ENCODE measurements at places on chromosomes 6 and 20.

DNA sequence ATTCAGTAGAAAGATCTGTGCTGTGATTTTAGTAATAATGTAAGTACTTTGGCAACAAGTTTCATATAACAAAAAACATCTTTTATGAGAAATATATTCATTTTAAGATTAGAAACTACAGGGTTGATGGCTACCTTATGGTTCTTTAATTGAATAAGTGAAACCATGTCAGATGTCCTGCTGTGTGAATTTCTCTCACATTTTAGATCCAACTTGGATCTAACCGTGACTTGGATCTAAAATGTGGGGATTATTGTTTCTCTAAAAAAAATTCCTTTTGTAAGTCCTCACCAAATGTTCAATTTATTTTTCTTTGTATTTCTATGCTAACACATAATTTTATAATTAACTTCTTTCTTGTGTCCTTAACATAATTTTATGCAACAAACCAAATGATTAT, 30.4 kb downstream of the ZC2HC1B start:
- DNase-seq, result no peak

GRCh38 chr6:167356874-167357273, 32.0 kb downstream of the TTLL2 start:
- DNase-seq, result no peak

DNA sequence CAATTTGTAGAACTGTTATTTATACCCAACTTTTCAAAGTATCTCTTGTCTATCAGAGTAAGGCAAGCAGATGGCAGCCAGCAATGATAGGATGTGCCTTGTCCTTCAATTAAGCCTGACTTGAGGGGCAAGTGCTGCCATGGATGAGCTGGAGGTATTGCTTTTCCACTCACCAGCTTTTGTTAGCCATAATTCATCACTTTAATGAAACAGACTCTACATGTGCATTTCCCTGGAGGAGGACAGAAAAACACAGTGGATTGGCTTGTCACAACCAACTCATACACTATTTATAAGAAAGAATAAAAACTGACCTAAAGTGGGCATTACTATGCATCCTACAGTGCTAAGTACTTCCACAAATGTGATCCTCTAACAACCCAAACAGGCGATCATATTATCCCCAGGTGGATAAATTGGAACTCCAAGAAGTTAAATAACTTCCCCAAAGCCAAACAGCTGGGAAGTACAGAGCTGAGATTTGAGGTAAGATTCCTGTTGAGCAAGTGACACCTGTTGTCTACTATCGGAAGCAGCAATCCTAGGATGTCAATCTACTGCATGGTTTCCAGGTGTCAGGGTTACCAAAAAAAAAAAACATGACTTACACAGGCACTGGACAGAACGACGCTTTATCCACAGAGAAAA, 73.9 kb upstream of the NRSN1 start:
- no peak for DNase-seq

DNA sequence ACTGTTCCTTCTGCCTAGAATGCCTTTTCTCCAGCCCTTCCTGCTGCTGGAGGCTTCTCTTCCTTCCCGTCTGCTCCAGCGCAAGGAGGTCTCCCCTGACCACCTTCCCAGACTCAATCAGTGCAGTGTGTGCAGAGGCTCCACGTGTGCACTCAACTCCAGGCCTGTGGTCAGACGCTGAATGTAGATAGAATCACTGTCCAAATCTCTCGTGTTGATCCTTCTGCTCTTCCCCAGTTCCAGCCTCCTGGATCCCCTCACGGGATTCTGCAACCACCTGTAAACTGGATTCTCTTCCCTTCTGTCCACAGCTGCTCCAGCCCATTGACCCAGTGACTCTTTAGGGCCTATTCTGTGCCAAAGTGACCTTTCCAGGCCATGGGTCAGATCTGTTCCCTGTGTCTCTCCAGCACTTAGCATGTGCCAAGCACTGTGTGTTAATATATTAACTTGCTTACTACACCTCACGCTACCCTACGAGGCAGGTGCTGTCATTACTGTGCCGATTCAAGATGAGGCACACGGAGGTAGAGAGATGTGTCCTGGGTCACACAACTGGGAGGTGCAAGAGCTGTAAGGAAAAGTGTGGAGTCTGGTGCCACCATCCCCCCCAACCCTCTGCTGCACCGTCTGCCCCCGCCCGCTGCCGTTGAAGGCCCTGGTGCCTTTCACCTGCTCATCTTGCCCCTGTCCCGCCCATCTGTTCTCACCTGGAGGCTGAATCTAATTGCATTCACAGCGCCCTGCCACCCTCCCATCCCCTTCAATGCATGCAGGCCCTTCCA, 112.2 kb downstream of the SULF2 start:
- no peak for DNase-seq

DNA sequence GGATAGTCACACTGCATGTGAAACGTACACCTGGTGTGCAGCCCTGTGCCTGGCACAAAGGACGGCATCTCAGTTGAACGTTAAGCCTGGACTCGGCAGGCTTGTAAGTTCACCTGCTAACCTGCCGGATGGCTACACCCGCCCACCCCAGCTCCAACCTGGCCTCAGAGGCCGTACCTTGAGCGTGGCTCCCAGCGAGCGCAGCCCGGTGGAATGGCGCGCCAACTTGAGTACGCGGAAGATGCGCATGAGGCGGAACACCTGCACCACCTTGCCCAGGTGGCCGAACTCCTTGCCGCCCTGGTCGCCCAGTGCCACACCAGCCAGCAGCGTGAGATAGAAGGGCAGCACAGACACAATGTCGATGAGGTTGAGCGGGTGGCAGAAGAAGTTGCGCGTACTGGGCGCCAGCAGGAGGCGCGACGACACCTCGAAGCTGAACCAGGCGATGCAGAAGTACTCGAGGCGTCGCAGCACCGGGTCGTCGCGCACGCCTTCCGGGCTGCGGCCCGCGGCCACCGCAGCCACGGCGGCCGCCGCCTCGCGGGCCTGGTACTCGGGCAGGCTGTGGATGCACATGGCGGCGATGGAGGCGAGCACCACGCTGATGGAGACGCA, 3.3 kb downstream of the KCNS1 start:
- no peak for DNase-seq

DNA sequence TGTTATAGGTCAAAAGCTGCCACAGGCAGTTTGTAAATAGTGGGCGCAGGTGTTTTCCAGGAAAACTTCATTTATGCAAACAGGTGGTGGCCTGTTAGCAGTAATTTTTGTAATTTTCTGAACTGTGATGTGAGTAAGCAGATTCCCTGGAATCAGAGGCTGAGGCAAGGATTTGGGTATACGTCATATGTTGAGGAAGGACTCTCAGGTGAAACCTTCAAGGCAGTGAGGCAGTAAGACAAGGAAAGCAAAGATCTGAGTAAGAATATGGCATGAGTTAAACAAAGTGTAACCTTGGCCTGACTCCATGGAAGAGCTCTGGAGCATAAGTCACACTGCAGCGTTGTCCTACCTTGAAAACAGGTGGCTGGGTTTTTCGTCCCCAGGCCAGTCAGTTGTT, 291.1 kb upstream of the BTBD3 start:
- no peak for DNase-seq

GRCh38 chr6:7373739-7374138, 15.8 kb downstream of the CAGE1 start:
- no peak for DNase-seq

DNA sequence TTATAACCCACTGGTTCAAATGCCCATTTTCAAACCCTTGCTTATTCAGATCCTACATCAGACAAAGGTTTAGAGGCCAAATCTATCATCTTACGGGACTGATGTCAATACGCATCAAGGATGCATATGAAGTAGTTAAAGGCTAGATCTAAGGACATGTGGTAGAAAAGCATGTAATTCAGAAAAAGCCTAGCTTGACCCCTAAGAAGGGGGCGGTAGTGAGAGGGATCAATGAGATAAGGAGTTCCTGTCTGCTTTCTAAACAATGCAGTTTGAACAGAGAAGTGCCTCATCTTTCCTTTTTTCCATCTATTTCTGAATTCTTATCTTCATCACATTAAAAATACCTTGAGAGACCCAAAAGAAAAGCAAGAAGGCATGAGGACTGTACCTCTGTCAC, 237.7 kb downstream of the ARHGAP18 start:
- no peak for DNase-seq

DNA sequence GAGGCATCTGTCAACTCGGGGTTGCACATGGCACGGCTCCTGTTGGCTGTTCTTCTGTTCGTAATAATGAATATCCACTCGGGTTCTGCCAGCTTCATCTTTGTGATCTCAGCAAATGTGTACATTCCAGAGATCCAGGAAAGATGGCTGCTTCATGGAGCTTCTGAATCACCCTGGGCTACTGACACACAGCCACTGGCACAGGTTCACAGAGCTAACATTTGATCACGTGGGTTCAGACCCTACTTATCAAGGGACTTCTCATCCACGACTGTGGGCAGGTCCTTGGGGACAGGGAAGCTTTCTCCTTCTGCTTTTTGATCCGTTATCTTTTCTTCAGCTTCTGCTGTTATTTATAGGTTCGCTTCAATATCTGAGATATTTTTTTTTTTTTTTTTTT, 18.1 kb downstream of the PPP1R3G start:
- DNase-seq, result no peak

DNA sequence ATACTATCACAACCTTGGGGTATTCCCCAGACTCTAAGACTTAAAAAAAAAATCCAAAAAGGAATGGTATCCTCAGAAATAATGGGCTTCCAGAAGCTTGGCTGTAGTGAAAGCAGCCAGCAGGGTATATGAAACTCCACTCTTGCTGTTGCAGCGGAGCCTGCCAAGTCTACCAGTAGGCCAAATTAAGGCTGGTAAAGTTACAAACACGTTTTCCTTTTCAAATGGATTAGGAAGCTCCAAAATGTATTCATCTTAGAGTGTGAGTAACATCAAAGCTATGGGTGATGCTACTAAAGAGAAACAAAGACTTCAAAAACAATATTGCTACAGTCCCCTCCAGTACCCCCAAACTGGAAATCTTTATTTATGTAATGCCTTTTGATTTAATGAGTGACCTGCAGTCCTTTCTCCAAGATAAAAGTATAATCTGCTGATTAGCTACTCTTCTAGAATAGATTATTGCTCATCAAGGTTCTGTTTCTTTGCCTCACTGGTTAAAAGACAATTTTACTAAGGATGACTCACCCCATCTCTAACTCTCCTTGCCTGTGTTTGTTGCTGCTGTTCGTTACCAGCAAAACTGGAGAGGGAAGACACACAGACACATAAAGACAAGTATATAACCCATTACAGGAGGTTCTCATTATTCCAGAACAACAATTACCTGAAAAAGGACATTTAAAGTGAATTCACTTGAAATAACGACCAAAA, 84.9 kb downstream of the BTBD9 start:
- no peak for DNase-seq

GRCh38 chr6:74073429-74073828, 377.4 kb downstream of the CD109 start:
- DNase-seq, result no peak

- no peak for DNase-seq
Observed at GRCh38 chr20:62277253-62277652, 25.5 kb upstream of the ADRM1 start.

- DNase-seq, result no peak
Observed at GRCh38 chr6:112149719-112150263, 62.4 kb downstream of the FAM229B start.

GRCh38 chr20:38046572-38046971, 13.0 kb downstream of the RPRD1B start:
- no peak for DNase-seq

GRCh38 chr20:10621149-10621548, 52.6 kb downstream of the JAG1 start:
- no peak for DNase-seq

DNA sequence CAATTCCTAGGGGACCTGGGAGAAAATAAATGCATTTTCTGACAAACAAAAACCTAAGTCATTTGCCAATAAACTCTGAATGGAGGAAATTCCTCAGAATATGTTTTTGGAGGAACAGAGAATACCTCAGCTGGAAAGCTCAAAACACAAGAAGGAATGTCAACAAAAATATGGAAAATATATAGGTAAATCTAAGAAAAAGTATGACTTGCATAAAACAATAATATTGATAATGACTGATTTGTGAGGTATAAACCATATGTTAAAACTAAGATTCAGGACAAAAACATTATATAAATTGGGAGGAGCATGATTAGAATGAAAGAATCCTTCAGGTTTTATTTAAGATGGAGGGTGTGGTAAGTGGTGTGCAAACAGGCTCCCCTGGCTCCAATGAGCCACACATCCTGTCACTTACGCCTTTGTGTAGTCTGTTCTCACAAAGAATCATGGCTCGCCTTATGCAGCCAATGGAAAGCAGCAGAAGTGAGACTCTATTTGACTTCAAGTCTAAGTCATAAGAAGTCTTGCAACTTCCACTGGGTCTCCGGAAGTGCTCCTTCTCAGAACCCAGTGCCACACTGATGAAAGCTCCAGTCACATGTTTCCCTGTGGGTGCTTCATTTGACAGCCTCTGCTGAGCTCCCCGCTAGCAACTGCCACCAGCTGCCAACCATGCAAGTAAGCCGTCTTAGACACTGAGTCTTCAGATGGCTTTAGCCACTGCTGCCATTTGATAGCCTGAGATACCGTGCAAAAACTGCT, 8.1 kb downstream of the CFAP61 start:
- DNase-seq, result no peak

GRCh38 chr20:56833427-56833826, 204.3 kb downstream of the TFAP2C start:
- DNase-seq, result no peak

GRCh38 chr6:133526436-133526835, 285.3 kb downstream of the EYA4 start:
- no peak for DNase-seq

DNA sequence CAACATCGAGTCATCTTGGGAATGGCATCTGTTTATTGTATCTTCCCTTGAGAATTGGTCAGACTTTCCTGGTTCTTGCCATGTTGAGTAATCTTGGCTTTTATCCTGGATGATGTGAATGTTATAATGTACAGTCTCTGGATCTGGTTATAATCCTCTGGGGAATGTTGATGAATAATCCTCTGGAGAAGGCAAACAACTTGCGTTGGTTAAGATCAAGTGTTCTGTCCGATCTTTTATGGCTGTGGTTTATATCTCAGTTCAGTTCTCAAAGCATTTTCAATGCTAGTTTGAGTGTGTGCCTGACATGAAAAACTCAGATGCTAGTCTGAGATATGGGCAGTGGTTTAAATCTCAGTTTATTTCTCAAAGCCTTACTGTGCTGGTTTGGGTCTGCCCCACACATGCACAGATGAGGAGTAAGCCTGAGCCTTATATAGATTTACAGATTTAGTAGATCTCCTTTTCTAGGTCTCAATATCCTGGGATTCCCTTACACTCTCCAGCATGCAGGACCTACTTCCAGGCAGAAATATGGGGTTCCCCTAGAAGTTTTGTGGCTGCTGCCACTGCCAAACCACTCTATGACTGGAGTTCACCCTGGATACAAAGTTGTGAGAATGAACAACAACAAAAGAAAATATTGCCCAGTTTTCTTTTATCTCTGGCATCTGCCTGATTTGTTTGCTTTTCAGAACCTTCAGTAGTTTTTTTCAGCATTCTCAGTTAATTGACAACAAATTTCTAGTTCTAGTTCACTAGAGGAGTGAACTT, 191.8 kb upstream of the MAN1A1 start:
- DNase-seq, result no peak

Data from effector CD4-positive, alpha-beta T cell (primary cell).